ENCODE measurements at places on chromosomes 16 and 17.

DNA sequence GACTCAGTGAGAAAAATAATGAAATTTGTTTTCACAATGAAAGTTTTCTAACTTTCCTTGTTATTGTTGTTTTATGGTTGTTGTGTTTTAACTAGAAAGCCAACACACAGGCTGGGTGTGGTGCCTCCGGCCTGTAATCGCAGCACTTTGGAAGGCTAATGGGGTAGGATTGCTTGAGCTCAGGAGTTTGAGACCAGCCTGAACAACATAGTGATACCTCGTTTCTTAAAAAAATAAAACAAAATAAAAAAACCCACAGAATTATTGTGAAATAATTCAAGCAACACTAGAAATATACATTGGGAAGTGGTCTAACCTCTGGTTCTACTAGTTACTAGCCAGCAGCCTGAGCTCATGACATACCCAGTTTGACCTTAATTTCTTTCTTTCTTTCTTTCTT lies 630 bp downstream of the MILR1 start:
- no peak for DNase-seq

- no peak for DNase-seq
These were observed 35.7 kb downstream of the CYB5D2 start for GRCh38 chr17:4178651-4179050.

- no peak for DNase-seq
These were observed 35.6 kb downstream of the TPSG1 start for GRCh38 chr16:1189455-1189854.

DNA sequence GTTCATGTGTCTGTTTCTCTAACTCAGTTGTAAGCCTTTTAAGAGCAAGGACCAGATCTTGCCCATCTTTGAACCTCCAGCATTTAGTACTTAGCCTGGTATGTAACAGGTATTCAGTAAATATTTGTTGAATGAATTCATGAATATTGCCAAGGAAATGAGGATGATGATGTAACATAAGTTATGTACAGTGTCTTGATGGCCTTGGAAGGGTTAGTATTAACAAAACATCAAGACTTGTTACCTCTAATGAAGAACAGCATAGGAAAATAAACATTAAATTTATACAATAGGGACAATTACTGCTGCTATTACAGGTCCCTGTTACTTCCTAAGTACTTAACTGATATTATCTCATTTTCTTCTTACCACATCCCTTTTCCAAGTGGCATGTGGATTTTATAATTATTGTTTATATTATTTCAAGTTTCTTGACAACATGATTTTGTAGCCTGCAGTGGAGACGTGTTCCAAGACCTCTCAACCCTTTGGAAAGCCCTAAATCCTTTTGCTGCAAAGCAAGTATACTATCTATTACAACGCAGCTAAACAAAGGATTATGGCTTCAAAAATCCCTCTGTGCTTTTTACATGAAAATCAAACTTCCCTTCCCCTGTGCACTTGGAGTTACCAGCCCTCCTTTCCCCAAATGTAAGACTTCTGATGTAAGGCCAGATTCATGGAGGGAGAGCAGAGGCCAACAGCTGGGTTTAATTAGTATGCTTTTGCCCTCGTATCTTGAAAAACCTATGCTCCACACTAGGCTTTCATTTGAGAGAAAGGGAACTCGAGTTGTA lies 77.4 kb upstream of the SMIM36 start:
- no peak for DNase-seq

- DNase-seq: no peak
These were observed 30.9 kb upstream of the SLC25A19 start for GRCh38 chr17:75319904-75320691.

- no peak for DNase-seq
These were observed 29.3 kb downstream of the PRSS54 start for GRCh38 chr16:58265480-58266052.

DNA sequence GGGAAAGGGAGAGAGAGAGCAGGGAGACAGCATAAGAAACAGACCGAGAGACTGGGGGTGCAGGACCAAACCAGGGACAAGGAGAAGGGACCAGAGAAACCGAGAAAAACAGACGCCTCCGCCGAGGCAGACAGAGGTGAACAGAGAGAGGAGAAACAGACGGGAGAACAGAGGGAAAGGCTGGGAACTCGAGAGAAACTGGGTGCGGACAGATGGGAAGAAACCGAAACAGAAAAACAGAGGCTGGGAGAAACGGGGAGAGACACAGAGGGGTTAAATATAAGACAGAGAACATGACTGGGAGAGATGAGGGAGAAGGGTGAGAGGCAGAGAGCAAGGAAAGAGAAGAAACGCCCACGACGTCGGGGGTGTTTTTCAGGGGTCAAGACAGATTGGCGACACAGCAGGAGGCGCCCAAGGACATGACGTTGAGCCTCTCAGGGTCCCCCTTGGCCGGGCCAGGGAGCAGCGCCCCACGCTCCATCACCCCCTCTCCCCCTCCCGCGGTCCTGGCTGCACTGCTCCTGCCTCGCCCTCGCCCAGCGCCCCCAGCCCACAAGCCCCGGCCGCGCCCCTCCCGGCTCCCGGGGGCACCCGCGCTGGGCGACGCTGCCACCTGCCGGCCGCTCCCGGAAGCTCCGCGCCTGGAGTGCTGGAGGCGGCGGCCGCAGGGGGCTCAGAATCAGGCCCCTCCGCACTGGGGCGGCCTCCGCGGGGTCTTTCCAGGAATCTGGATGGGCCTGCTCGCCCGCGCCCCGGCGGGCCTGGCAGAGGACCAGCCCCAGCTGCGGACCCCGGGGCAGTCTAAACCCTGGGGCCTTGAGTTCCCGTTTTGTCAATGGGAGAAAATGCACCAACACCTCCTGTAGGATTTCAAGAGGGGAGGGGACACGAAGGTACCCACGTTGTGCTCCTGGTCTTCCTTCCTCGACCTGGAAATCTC lies 1.3 kb upstream of the TMEM92 start:
- DNase-seq: peak; percentile 44

- no peak for DNase-seq
These were observed 10.9 kb upstream of the ZFHX3 start for GRCh38 chr16:73058616-73059409.

DNA sequence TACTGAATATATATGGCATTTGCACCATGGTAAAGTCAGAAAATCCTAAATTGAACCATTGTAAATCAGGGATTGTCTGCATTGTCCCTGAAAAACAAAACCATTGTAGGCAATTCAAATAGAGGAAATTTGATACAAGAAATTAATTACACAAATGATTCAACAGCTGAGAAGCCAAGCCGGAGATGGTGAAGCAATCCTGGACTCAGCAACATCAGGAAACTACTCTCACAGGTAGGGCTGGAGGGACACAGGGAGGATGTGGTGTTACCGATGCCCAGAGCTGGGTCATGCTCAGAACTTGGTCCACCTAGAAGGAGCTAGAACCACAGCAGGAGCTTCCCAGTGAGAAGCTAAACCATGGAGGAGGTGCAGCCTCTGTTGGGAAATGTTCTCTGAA lies 18.5 kb upstream of the SCNN1B start:
- DNase-seq: no peak

GRCh38 chr17:55811536-55811935 lies 60.7 kb downstream of the PCTP start:
- no peak for DNase-seq

DNA sequence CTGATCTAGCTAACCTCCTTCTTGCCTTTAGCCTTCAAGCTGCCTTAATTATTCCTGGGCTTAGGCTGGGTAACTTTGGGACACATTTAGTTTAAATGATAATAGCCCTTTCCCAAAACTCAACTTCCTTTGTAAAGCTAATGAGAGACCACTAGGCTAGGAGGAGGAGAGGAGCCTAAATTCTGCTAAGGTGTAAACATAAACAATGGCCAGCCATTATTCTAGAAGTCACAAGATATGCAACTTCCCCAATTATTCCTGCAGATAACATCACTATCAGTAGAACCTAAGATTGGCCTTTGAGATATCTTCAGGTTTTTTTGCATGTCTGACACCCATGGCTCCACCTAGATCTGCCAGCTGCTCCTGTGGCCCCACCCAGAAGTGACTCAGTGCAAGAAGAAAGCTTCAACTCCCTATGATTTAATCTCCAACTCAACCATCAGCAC lies 131.2 kb upstream of the FAM20A start:
- DNase-seq: no peak

GRCh38 chr16:29784901-29785500 lies 5.5 kb upstream of the KIF22 start:
- peak; percentile 69 for DNase-seq

DNA sequence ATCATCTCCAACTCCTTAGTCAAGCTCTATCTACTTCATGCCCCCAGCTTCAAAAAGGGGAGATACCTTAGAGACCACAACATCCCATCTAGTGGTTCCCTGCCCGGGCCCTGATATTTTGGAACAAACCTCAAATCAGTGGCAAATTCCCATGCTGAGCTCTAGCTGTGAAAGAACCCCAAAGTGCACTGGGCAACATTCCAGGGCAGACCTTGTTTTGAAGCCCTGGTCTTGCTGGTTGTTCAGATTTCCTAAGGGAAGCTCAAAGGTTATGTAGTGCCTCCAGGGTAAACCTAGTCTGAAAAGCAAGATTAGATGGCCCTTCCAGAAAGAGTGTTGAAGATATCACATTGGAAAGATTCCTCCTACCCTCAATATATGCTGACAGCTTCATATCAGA lies 16.3 kb downstream of the FAM117A start:
- DNase-seq: no peak

DNA sequence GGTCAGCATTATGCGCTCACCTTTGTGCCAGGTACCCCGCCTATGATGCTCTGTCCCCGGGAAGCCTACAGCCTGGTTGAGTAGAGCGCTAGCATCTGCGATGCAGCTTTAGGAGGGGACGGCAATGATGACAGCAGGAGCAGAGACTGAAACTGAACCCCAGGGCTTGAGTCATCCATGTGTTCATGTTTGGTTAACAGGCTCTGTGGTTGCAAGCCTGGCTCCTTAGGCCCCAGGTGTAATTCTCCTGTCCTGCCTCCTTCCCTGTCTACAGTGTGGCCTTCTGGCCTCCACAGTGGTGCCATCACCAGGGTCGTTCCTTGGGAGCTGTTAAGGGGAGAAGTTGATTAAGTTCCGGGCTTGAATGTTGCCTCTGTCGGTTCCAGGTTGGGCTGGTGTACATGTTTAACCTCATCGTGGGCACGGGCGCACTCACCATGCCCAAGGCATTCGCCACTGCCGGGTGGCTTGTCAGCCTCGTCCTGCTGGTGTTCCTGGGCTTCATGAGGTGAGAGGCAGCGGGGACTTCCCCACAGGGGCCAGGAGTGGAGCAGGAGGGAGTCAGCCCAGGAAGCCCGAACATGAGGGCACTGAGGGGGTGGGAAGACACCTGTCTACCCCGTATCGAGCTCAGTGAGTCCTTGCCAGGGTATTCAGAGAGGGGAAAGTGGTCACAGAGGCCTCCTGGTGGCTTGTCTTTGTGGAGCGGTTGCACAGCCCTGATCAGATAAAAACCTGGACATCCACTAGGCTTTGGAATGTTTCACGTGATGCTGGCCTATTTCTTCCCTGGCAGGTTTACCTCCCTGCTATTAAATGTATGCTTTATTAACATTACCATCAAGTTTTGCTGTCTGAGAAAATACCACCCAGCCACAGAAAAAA lies 9.2 kb upstream of the NAT9 start:
- no peak for DNase-seq

DNA sequence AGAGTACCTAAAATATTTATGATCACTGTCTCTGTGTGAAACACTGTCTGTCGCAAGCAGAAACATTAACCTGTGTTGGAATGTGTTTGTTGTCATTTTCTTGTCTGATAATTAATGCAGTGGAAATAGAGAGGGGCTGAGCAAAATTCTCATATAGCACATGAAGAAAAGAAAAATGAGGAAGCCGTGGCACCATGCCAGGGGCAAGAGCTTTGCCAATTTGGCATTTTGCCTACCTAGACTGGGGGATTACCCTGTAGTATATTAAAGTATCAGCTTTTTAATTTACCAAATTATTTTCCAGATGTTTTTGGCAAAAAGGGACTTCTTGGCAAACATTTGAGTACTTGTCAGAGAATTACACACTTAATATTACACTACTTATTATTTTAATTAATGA lies 1326.6 kb upstream of the GOT2 start:
- no peak for DNase-seq

DNA sequence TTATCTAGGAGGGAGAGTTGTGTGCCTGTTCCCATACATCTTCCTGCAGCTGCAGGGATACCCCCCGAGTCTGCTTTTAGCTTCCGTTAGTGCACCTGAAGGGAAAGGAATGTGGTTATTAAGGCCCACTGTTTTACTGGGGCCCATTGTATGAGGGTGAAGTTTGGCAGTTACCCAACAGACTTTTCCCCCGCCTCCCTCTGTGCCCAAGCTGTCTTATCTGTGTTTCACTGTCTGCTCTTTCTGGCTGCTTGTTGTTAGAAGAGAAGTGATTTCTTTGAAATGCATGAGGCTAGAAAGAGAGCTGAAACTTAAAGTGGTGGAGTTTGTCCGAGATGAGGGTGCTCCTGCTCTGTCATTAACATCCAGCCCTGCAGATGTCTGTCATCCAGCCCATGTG lies 7.4 kb upstream of the OR1A2 start:
- no peak for DNase-seq

GRCh38 chr17:38730526-38731379 lies 612 bp downstream of the CISD3 start:
- peak; percentile 80 for DNase-seq

GRCh38 chr16:78392585-78393195 lies 293.2 kb downstream of the WWOX start:
- no peak for DNase-seq

DNA sequence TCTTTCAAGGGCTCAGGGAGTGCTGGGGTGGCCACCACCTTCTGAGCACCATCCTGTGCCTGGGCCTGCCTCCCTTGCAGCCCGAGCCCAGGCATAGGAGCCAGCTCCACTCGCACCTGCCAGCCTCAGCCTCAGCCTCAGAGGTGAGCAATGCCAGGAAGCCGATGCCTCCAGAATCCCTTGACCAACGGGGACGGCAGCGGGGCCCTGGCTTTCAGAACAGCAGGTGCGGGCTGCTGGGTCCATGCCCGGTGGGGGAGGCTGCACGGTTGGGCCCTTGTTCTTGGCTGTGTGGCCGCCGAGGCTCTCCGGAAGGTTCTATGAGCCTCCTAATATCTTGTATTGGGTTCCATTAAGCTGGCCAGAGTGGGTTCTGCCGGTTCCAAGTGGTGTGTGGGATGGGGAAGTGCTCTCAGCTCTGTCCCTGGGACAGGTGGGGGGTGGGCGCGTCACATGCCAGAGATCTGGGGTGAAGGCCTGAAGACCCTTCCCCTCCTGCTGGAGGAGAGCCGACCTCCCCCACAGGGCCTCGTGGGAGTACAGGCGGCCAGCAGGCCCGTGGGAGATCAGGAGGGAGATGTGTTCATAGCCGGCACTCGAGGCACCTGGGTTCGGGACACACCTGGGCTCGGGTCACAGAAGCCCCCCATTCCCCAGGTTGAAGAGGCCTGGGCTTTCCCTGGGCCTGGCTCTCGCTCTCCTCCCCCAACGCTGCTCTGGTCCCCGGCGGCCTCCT lies 27.0 kb downstream of the NPTX1 start:
- DNase-seq: no peak

GRCh38 chr16:1863681-1864460 lies 8.1 kb downstream of the MEIOB start:
- no peak for DNase-seq

GRCh38 chr17:67990909-67991308 lies 5.4 kb downstream of the C17orf58 start:
- DNase-seq: no peak

Measured in breast epithelium (tissue), 4 donors.